NCI-H524 treated with DMSO at 0.1 percent for 48 hours (cell line): ENCODE measurements at places on chromosomes 16 and 17.

GRCh38 chr17:51261024-51261963 lies 948 bp downstream of the UTP18 start:
- DNase-seq = no peak

GRCh38 chr17:67221062-67221998 lies 23.7 kb downstream of the HELZ start:
- DNase-seq = peak; percentile 68

- DNase-seq = no peak
Measured at GRCh38 chr16:60882816-60883215, 1153.4 kb downstream of the CDH8 start.

DNA sequence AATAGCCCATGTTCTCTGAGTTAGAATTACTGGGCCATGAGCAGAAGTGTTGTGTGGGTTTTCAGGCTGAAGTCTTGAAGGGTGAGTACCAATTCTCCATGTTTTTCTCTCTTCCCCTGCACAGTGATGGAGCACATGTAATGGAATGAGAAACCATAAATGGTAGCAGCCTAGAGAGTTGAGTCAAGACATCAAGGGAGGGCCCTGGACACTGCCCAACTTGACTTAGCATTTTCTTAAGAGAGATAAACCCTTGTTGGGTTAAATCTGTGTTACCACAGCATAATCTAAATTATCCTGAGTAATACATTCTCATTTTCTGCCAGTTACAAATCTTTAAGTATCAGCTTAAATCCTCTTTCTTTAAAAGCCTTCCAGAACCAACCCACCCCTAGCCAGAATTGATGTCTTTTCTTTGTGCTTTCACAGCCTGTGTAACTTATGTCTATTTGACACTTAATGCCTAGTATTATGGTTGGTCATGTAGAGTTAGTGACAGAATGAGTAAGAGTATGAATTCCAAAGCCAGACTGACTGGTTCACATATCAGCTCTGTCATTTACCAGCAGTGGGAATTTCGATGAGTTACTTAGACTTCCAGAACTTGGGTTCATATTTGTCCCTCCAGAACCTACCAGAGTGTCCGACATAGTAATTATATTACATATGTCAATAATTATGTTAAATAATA lies 27.0 kb upstream of the RGS9 start:
- DNase-seq = no peak

DNA sequence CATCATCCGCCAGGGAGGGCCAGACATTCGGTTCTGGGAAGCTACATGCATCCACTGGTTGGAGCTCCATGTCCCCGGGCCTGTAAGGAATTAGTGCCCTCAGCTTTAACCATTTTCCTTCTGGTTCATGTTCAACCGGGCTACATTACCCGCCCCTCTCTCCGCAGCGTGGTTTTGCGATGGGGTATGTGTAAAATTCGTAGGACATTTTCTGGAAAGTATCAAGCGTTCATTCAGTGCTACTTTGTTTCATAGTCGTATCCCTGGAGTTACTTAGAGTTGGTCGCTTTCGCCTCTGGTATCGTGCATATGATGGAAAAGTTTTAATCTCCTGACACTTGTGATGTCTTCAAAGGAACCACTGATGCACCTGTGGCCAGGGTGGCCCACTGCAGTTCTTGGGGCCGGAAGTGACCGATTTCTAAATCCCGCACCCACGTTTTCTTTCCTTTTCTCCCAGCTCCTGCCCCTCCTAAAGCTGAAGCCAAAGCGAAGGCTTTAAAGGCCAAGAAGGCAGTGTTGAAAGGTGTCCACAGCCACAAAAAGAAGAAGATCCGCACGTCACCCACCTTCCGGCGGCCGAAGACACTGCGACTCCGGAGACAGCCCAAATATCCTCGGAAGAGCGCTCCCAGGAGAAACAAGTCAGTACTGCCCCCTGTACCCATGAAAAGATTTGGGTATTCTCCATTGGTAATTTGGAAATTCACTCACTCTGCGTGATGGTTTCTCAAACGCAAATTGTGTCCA lies 637 bp downstream of the RPL23A start:
- DNase-seq = no peak

DNA sequence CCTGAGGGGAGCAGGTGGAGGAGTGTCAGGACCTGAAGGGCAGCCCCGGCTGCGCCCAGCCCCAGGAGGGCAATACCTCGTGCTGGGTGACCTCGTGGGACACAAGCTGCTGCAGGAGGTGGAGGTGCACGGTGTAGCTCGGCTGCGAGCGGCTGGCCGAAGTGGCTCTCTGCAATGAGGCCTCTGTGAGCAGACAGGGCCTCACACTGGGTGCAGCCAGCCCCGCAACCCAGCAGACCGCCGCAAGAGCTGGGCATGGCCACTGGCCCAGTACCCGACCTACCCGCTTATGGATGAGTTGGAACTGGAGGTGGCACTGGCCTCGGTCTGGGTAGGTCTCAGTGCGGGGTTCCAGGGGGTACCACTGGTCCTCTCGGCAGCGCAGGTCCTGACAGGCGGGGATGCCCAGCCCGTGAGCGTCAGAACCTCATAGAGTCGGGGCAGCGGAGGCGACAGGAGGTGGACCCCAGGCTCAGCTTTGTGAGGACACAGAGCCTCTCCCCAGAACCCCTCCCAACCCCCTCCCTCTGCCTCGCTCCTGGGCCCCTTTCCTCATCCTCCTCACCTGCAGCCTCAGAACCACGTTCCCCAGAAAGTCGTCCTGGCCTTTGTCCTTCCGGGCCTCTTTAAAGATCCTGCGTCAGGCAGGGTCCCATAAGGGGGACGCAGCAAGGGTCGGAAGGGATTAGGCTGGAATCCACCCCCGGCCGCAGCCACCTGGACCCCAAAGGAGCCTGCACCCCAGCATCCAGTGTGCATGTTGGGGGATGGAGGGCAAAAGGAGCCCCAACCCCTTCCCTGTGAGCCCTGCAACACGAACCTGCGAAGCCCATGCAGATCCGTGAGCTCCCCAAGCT lies 4.0 kb downstream of the UNC13D start:
- DNase-seq = no peak

GRCh38 chr16:85462714-85463611 lies 150.2 kb upstream of the GSE1 start:
- DNase-seq = no peak

DNA sequence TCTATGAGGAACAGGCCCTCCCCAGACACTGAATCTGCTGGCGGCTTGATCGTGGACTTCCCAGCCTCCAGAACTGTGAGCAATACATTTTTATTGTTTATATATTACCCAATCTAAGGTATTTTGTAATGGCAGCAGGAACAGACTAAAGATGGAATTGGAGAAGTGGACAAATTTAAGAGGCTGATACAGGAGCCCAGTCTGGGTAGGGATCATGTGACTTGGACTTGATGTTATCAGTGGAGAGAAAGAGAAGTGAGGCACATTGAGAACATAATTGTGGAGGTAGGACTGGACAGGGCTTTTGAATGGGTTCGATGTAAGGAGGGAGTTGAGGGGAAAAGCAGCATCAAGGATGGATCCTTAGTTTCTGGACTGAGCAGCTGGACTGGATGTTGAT lies 93.8 kb downstream of the USP31 start:
- no peak for DNase-seq

DNA sequence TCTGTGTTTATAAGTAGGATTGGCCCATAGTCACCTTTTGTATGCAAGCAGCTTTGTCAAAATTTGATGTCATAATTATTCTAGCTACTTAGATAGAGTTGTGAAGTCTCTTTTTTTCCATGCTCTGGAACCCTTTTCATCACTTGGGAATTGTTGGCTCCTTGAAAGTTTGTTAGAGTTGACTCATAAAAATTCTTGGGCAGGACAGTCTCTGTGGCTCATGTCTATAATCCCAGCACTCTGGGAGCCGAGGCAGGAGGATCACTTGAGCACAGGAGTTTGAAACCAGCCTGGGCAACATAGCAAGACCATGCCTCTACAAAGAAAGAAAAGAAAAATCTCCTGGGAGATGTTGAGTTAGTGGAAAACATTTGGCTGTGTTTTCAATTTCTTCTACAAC lies 45.7 kb upstream of the MRC2 start:
- no peak for DNase-seq

- DNase-seq = no peak
Measured at GRCh38 chr17:30996486-30996885, 25.6 kb downstream of the RNF135 start.

GRCh38 chr17:57956291-57957119 lies 1.3 kb upstream of the CUEDC1 start:
- peak; percentile 71 for DNase-seq

DNA sequence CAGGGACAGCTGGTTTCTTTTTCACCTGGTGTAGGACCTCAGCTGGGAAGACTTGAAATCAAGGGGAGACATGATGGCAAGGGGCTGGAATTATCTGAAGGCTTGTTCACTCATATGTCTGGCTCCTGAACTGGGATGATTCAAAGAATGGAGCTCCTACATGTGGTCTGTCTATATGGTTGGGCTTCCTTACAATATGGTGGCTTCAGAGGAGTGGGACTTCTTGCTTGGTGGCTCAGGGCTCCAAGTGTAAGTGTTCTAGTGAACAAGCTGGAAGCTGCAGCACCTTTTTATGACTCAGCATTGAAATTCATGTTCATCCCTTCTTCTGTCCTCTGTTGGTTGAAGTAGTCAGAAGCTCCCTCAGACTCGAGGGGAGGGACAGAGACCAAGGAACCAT lies 127.9 kb downstream of the MSI2 start:
- DNase-seq = no peak

- DNase-seq = no peak
Measured at GRCh38 chr17:57644326-57644725, 100.8 kb downstream of the CCDC182 start.

GRCh38 chr16:46857368-46857945 lies 26.5 kb upstream of the C16orf87 start:
- peak; percentile 59 for DNase-seq

DNA sequence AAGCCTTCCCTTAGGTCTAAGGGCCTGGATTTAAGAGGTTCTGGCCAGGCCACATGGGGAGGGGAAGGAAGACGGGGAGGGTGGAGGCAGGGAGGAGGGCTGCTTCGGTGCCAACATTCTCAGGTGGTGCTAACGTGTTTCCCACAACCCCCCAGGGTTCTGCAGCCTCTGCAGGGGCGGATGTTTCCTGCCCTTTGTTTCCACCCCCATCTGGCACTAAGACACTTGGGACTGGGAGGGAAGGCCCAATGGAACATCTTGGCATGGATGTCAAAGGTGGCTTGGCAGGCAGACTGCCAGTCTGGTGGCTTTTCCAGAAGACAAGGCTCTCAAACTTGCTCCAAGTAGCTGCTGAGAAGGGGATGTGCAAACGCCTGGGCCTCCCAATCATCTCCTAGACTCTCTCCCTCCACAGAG lies 12.7 kb downstream of the HIC1 start:
- DNase-seq = no peak

GRCh38 chr17:2369039-2369438 lies 31.7 kb downstream of the SGSM2 start:
- no peak for DNase-seq

DNA sequence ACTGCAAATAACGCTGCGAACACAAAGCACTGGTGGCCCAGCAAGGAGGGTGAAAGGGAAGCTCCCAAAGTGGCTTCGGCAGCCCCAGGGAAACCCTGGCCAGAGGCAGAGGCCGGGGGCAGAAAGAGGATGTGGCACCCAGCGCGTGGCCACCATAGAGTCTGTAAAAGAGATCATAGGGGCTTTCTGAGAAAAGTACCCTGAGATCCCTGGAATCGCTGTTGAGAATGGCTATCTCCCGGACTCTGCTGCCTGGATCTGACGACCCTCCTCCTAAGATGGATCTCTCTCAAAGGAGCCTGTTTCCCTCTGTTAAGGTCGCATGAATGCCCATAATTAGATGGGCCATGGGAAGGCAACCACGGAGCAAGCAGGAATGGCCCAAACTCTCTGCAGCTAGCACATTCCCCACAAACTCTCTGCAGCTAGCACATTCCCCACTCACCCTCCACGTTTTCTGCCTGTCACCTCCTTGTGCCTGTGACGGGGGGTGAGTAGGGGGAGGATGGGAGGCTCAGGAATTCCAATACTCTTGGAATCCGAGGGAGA lies 364.4 kb downstream of the XYLT1 start:
- DNase-seq = no peak

GRCh38 chr17:41775394-41776226 lies 10.9 kb downstream of the JUP start:
- no peak for DNase-seq

GRCh38 chr17:82388922-82389283 lies 17.3 kb downstream of the UTS2R start:
- DNase-seq = no peak

- no peak for DNase-seq
Measured at GRCh38 chr17:32123782-32124181, 18.5 kb upstream of the RHOT1 start.
